ENCODE measurements at places on chromosomes 7 and 10.

- no peak for DNase-seq
Observed at GRCh38 chr7:71132127-71132376, at the start of gene GALNT17. Gene GALNT17, plus strand, starts transcription at chr7:71132144.

DNA sequence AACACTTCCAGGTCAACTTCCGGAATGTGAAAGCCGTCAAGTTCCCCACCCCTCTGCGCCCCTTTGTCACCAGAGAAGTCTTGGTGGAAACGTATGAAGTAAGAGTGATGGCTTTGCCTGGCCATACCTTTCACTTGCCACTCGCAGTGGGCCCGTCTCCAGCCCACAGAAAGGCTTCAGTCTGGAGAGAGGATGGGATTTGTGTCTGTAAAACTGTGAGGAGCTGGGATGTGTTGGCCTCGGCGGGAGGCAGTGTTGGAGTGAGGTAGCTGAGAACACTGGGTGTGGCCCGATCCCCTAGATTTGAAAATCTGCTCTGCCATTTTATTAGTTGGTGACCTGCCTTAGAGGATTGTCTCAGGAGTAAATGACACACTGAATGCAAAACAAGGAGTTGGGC, 6.4 kb downstream of the ADCK2 start:
- no peak for DNase-seq

DNA sequence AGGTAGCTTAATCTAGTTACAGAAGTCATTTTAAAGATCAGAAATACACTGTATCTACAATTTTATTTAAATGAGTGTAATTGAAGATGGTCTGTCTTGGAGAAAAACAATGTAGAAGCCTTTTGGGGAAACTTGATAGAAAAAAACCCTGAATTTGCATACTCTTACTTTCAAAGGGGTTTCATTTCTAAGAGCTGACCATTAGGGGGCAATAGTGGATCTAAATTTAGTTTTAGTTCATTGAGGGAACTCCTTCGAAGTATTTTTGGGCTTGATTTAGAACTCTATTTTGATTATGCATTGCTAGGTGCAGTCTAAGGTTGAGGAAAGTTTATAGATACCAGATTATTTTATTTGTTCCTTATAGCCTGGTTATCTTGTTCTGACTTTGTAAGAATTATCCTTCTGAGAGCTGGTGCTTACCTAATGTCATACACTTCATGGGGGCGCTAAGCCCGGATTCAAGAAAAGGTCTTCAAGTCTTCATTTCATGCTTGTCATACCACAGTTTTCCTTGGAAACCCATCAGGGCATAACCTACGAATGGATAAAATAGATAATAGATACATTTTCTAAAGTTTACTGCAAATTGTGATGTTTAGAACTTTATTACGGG, 69.1 kb upstream of the MXI1 start:
- DNase-seq, result no peak

DNA sequence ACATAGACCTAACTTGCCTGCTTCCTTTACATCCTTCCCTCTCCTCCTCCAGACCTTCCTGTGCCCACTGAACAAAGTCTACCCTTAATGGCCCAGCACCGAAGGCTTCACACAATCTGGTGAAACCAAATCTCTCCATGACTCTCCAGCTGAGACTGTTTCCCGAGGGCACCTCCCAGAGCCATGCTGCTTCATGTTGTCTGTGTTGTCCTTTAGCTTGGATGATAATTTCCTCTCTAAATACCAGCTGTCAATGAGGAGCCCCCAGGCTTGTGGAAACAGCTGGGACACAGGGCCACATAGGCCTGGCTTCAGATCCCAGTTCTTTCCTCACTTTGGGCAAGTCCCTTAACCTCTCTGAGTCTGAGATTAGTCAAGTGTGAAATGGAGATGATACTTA, 54.3 kb downstream of the DLD start:
- no peak for DNase-seq

DNA sequence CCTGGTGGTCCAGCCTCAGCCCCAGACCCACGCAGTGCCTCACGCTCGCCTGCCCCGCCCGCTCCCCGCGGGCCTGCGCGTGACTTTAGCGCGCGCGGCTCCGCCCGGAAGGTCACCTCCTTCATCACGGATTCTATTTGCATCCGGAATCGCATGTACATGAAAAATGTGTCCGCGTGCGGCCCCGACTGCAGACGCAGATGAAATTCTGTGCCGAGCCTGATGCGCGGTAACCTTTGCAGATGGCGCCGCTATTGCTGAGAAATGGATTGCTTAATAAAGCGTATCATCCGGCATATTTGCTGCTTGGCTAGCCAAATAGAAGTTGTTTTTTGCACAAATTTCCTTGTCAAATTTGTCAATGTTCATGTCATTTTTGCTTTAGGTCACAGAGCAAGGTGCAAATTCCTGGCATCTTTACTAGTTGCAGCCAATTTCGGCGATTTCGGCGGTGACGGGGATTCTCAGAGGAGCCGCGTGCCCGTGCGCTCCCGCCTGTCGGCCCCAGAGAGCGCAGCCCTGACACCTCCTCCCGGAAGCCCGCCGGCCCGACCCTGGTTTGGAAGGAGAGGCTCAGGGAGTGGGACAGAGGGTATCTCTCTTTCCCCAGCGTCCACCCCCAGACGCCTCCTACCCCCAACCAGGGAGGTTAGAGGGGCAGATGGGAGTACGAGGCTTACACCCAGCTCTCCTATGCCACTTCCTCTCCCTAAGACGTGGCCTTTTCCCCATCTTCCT, 85.9 kb upstream of the PAX2 start:
- DNase-seq, result no peak

DNA sequence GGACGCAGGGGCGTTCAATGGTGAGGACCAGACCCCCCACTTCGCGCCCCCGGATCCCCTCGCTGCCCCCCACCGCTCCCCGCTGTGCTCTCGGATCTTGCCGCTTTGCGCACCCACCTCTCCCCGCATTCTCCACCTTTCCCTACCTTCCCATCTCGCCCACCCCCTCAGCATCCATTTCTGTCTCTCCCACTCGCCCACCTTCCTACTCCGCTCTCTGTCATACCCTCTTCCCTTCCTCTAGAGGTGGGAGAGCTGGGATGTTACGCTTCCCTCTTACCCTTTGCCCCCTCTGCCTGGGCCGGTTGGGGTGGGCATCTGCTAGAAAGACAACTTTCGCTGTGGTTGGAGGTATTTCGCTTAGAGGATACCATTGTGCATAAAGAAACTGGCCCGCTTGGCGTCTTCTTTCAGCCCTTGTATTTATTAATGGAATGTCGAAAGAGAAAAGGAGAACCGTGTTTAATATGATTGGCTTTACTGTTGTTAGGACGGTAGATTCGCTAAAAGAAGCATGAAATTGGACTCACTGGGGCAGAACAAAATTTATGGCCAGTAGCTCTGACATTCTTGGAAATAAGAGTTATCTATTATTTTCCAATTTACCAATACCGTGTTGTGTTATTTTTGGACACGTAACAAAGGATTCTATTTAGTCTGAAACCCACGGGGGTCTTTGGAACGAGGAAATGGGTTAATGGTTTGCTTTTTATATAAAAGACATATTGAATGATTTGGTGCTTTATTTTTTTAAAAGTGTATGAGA, 873 bp downstream of the PRKAR2B start:
- peak; percentile 30 for DNase-seq

DNA sequence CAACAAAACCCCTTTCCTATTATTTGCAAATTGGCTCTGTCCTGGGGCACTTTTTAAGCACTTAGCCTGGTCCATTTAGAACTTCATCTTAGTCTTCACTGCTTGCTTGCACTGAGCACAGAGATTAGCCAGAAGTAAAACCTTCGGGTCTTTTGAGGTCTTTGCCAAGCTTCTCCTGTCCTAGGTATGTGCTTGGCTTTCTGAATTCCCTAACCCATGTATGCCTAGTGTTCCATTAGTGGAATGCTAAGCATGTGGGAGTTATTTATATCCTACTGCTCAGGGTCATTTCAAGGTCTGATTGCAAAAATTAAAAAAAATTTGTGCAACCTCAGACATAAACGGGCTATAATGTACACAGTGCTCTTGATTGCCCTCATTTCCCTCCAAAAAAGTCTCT, 18.0 kb downstream of the ZNF37A start:
- no peak for DNase-seq

DNA sequence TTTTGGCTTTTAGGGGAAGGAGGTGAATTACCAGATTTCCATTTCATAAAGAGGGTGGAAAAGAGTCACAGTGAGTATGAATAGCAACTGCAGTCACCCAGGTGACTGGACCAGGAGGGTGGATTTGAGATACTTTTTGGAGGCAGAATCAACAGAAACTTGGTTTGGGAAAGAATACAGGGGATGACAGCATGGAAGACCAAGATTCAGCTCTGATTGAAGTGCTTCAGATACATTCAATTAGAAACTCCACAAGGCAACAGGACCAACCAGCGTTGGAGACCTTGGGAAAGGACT, 83.0 kb downstream of the SGMS1 start:
- DNase-seq, result no peak

DNA sequence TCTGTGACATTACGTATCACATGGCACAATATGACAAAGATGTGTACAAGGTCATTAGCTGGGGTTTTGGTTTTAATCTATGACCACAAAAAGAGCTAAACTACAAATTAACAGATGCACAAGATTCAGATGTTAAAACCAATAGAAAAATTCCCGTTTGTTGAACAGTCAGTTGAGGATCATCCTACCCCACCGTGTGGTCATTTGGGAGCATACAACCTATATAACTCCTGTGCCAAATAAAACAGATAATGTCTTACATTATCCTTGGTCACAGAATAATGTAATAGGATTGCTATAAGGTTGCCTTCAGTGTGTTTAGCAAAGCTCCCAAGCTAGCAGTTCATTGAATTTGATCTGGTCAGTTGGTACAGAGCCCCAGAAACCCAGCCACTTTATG, 28.2 kb downstream of the ASNS start:
- no peak for DNase-seq

GRCh38 chr7:13540429-13540828, 449.0 kb downstream of the ETV1 start:
- DNase-seq, result no peak

- DNase-seq, result peak; percentile 22
Observed at GRCh38 chr10:73940634-73941221, 29.8 kb downstream of the PLAU start.

GRCh38 chr10:124250506-124250905, 157.1 kb upstream of the CHST15 start:
- no peak for DNase-seq

GRCh38 chr7:45268013-45268412, 110.4 kb downstream of the RAMP3 start:
- DNase-seq, result no peak

GRCh38 chr7:120615703-120616102, 242.2 kb downstream of the TSPAN12 start:
- DNase-seq, result no peak

DNA sequence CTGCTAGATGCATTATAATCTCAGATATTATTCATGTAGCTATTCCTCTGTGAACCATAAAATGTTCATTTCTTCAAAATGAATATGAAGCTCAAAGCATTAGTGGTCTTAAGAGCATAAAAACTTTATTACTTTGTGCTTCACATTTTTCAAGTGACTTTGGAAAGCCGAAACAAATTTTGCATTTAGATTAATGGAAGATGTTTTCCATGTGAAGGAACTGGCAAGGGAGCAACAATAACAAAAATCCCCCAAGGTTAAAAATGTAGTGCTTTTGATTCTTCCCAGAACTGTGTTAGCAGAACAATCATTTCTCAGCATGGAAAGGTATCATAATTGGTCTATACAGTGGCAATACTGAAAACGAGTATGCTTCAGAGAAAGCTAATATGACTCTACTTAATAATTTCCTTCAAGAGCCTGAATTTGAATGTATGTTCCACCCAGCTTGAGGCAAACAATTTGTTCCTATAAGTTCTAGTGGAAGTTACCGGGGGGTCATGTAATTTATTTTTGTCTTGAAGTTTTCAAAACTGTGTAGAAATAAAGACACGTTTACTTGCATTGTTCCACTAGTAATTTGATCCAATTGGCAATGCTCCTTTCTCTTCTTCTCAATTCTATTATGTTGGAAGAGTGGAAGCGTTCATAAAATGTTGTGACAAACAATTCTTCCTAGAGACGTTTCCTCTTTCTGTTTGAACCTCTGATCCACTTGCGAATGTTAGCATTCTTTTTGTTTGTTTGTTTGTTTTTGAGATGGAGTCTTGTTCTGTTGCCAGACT, 665.4 kb downstream of the AUTS2 start:
- no peak for DNase-seq

DNA sequence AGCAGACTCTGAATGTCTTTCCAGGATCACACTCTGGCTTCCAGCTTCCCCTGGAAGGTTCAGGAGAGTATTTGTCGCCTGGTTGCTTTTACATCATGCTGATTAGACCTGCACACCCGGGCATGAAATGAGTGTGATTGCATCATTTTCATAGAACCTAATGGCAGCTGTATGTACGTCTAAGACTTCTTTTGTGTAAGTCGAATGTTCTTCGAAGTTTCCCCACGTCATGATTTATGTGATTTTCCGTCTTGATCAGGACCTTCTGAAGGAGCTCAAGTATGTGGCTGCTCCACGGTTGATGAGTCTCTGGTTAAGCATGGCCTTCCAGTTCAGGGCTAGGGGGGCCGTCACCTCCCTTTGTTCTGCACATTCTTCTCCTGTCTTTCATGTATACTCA, 4.5 kb downstream of the EIF4H start:
- no peak for DNase-seq

- no peak for DNase-seq
Observed at GRCh38 chr7:25014756-25015155, 34.8 kb upstream of the OSBPL3 start.

DNA sequence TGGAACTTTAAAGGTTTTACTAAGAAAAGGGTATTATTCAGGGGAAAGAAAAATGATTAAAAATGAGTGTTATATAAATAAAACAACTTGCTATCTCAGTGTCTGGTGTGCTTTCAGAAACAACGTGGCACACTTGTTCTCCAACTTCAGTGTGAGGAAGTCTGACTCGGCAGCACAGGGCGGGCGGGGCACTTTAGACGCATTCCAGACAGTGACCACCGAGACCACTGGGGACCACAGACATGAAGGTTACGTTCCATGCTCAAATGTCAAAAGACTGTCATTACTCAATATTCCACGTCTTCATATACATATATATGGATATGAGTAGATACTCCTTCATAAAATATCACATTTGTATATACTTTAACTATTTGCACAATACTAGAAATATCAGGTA, 87.0 kb downstream of the LARP4B start:
- no peak for DNase-seq

- DNase-seq, result no peak
Observed at GRCh38 chr7:80392229-80393169, 119.4 kb downstream of the GNAT3 start.

GRCh38 chr7:31096198-31096876, 44.2 kb downstream of the ADCYAP1R1 start:
- DNase-seq, result no peak
